ENCODE measurements at places on chromosomes 13 and 19.

DNA sequence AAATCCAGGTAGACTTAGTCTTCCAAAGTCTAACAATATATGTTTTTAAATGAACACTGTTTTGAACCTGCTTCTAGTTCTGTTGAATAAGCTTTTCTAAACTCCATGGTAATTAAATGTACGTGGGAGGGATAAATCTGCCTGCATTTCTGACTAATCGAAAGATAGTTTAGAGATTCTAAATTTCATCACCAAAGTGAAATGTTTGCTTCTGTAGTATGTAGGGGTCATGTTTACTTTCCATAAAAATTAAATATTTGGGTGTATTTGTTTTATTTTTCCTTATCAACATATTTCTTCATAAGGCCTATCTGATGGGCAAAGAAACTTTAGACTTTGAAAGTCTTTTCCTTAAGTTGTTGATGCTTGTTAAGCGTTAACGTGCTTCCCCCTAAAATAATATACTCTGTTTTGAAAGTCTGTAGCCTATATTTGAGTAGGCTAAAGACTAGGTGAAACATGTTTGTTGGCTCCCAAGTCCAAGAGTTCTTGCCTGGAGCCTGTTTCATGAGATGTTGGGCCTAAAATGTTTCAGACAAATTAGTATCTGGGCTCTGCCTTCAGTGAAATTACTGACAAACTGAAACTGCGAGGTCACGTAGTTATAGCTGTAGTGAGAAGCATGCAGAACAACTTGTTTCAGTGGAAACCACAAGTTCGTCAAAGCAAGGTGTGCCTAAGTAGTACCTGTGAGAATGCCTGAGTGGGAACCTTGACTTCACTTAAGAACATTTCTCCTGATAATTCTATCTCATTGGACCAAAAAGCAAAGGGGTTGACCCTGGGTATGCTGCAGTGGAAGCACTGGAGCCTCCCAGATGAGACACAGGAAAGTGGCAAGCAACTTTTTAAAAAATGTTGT lies 126.2 kb downstream of the LMO7 start:
- no peak for DNase-seq

- peak; percentile 50 for DNase-seq
Measured at GRCh38 chr19:9205501-9206113, 13.8 kb downstream of the OR7D4 start.

DNA sequence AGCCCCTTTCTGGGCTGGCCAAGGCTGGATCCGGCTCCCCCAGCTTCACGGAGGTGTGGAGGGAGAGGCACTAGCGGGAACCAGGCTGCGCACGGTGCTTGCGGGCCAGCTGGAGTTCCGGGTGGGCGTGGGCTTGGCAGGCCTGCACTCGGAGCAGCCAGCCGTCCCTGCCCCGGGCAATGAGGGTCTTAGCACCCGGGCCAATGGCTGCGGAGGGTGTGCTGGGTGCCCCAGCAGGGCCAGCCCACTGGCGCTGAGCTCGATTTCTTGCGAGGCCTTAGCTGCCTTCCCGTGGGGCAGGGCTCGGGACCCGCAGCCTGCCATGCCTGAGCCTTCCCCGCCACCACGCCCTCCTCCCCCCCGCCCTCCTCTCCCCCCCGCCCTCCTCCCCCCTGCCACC lies 2.6 kb upstream of the ZNF559 start:
- no peak for DNase-seq

DNA sequence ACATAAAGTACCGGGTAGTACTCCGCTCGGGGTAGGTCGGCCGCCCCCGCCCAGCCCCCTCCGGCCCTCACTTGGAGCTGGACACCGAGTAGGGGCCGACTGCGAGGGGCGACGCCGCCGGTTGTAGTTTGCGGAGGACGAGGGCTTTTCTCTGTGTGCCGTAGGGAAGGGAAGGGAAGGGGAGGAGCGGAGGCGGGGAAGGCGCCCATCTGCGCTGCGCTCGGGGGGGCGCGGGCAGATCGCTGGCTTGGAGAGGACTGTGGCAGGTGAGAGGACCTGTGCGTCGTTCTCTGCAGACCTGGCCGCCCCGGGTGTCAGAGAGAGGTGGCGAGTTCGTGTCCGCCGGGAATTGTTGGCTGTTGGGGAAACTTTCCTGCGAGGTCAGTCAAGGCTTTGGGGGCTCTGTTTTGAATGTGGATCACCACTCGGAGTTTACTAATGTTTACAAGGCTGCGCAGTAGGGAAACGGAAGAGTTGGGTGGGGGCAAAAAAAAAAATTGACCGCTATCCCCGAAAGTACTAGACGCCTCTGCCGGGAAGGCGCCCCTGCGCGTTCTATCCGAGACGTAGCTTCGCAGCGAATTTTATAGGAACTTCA lies 1.4 kb downstream of the ING1 start:
- DNase-seq, result peak; percentile 29

- DNase-seq, result no peak
Measured at GRCh38 chr19:46068345-46069258, 27.8 kb upstream of the IGFL4 start.

DNA sequence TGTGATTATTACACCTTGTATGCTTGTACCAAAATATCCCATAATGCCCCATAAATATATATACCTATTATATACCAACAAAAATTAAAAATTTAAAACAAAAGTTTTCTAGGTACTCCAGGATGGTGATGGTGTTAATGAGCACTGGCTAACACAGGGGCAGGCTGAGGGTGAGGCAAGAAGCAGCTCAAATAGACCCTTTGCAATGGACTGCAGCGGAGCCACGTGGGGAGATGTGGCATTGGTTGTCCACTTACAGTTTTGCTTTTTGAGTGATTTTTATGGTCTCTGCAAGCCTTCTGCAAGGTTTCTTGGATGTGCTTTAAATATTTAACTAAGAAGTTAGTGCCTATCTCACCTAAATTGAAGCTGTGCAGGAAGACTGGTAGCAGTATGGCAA lies 132.9 kb downstream of the RAP2A start:
- DNase-seq, result no peak

DNA sequence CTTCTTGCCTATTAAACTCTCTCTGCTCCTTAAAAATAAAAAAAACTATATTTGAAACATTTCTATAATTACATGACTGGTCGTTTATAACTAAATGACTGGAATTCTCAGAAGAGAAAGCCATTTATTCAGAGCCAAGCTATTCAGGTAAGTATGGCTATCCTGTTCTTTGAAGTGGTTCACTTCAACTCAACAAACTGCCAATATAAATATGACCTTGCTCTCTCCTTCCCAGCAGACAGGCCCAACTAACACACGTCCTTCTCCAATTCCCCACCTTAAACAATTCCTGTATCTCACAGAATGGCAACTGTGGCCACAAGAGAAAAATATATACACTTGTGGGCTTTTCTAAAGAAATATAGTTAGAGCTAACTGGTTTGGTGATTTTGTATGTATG lies 153.9 kb downstream of the MIPEP start:
- no peak for DNase-seq

DNA sequence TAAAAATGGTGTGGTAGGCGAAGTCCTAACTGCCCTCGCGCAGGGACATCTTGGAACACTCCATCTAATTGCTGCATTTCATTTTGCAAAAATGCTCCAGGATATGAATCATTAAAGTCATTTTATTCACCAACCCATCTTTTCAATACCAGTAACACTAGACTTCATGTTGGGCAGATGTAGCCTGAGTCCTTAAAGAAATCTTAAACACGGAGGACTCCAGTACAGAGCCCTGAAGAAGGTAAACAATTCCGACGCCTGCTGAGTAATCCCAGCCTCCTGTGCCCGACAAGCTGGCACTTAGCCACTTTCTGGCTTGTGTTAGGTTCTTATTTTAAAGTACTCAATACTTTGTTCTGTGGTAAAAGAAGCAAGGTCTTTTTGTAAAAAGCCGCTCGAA lies 58.0 kb upstream of the IRS2 start:
- no peak for DNase-seq

GRCh38 chr13:37068962-37069361 lies 9.5 kb upstream of the SUPT20H start:
- DNase-seq, result no peak

- no peak for DNase-seq
Measured at GRCh38 chr13:100100115-100100879, 11.4 kb downstream of the PCCA start.

- no peak for DNase-seq
Measured at GRCh38 chr19:55552206-55552605, 6.9 kb upstream of the SBK3 start.

- DNase-seq, result no peak
Measured at GRCh38 chr13:107835339-107836018, 379.9 kb downstream of the LIG4 start.

- no peak for DNase-seq
Measured at GRCh38 chr13:90706631-90707030, 640.9 kb upstream of the MIR17HG start.

DNA sequence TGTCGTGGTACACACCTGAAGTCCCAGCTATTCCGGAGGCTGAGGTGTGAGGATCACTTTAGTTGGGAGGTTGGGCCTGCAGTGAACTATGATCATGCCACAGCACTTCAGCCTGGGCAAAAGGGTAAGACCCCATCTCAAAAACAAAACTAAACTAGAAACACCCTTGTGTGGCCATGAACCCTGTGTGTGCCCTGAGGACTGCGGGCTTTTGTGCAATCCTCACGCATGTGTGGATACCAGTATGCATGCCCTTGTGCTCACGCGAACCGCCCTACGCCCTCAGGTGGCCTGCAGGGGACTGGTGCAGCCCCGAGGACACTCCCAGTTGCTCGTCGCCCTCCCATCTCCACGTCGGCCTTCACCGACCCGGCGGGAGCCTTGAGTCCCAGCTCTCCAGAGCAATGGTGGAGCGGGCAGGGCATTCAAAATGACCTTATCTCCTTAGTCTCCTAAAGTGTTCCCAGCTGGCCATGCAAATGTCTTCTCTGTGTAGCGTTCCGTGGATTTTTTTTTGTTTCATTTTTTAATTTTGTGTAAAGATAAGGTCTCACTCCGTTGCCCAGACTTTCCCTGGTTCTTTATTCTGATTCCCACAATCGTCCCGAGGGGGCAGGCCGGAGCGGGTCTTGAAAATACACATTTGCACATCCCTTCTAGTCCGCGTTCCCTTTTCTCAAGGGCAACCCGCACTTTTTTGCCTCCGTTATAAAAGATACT lies 868 bp upstream of the EGLN2 start:
- DNase-seq, result no peak

- DNase-seq, result no peak
Measured at GRCh38 chr19:15538774-15539173, 30.4 kb downstream of the CYP4F22 start.

DNA sequence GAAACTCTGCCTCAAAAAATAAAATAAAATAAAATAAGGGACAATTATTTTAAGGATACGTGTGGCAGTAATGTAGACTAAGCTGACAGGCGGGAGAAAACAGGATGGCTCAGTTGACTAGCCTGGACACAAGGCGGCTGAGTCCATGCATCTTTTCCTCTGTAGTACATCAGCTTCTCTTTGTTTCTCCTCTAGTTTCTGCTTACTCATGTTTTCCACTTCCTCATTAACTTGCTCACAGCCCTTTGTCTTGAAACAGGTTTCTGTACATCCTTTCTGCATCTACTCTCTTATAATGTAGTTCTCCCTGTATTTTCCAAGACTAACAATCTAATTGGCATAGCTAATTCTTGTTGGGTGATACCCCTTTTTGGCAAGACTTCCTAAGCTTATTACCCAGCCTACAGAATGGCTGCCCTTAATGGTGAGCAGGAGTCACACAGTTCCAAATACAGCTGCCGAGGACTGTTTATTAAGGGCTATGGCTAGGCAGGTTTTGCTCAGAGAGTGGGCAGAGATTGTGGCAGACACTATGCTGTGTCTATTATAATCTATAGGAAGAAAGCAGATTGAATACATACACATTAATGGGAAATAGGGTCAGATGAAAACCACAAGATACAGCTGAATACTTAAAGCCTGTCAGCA lies 58.7 kb upstream of the KLF5 start:
- DNase-seq, result no peak

DNA sequence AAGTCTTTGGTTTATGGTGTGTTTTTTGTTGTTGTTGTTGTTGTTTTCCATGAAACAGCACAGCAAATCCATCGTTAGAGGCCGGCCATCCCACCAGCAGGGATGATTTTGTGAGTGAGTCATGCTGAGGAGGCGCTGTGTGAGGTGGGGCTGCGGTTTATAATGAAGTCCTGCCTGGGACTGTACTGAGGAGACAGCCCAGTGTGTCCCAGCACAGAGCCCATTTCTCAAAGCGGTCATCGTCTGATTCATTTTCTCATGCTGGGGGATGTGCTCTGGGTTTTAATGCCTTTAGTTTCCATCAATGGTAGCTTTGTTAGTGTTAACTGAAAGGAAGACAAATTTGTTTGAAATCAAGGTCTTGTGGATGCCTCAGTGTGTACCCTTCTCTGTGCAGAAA lies 129.3 kb upstream of the SERP2 start:
- no peak for DNase-seq

- DNase-seq, result no peak
Measured at GRCh38 chr19:27733551-27734266, 1479.2 kb downstream of the UQCRFS1 start.

DNA sequence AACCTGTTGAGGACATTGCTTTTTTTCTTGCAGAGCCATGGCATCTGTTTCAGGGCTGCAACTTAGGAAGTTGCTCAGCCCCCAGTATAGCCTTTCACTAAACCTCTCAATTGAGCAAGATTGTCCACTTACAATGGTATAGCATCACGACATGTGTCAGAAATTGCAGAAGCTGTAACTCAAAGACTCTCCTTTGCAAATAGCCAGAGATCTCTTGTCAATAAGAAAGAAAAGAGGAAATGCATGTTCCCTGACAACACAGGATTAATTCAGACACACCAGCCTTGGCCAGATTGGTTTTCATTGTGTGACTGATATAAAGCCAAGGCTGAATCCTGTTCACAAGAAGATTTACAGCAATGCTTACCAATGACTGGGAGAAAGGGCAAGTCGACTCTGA lies 38.7 kb upstream of the CYSLTR2 start:
- no peak for DNase-seq

DNA sequence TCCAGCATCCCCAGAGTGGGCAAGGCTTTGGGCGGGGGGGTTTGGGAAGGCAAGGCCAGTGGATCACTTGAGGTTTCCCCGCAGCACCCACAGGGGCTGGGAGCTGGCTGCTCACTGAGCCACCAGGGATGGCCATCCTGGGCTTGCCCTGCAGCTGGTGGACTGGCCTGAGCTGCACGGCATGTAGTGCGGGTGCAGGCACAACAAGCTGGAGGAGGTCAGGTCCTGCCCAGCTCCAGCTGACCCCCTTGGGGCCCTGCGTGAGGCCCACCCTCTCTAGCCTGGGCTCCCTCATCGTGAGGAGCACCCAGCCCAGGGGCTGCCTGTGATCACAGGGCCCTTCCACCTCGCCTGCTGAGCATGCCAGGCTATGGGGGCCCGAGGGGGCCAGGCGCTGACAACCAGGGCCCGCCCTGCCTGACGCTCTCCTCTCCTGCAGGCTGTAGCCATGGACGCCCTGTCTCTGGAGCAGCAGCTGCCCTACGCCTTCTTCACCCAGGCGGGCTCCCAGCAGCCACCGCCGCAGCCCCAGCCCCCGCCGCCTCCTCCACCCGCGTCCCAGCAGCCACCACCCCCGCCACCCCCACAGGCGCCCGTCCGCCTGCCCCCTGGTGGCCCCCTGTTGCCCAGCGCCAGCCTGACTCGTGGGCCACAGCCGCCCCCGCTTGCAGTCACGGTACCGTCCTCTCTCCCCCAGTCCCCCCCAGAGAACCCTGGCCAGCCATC lies 22.9 kb downstream of the COMP start:
- no peak for DNase-seq
